ENCODE measurements at places on chromosomes 5 and 9.

- DNase-seq: no peak
Observed at GRCh38 chr5:141590127-141590526, 28.7 kb downstream of the DIAPH1 start.

GRCh38 chr5:118253225-118254061 is 734.9 kb downstream of the DTWD2 start:
- DNase-seq: no peak

- no peak for DNase-seq
Observed at GRCh38 chr5:173706700-173707099, 90.2 kb upstream of the BOD1 start.

GRCh38 chr9:68668127-68668526 is 36.9 kb upstream of the PIP5K1B start:
- DNase-seq: no peak

- no peak for DNase-seq
Observed at GRCh38 chr5:17225520-17225919, 8.1 kb downstream of the BASP1 start.

GRCh38 chr5:95812074-95812471 is 10.5 kb downstream of the GLRX start:
- no peak for DNase-seq
